Nucleus accumbens (tissue), 56 donors: ENCODE measurements at places on chromosomes 2 and 18.

DNA sequence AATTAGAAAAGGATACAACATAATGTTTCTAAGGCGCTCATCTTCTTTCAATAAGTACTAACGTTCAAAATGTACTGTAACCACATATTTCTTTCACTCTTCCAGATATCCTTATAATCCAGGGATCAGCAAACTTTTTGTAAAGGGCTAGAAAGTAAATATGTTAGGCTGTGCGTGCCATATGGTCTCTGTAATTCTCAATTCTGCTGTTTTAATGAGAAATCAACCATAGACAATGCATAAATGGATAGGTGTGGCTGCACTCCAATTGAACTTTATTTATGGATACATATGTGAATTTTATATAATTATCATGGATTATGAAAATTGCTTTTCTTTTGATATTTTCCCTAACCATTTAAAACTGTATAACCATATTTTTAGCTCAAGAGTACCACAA, 459.4 kb downstream of the EPHA4 start:
- no peak for DNase-seq

GRCh38 chr18:55136864-55137263, 177.6 kb upstream of the CCDC68 start:
- DNase-seq = no peak

GRCh38 chr2:72963423-72964145, 46.3 kb downstream of the EMX1 start:
- no peak for DNase-seq

DNA sequence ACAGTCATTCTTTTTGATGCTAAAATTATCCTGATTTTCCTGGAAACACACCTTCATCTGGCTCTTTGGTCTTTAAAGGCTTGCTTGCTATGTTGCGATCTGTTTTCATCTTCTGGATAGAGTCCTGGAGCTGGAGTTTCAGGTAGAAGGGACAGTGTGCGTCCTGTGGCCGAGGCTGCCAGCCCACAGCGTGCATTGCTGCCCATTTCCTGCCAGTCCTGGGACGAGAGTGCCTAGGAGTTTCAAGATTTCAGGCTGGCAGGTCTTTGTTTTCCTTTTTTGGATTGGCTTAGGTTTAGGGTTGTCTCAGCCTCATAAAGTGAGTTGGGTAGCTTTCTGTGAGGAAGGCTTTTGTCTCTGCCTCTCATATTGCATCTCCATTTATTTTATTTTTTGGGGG, 14.5 kb downstream of the DGKD start:
- no peak for DNase-seq

DNA sequence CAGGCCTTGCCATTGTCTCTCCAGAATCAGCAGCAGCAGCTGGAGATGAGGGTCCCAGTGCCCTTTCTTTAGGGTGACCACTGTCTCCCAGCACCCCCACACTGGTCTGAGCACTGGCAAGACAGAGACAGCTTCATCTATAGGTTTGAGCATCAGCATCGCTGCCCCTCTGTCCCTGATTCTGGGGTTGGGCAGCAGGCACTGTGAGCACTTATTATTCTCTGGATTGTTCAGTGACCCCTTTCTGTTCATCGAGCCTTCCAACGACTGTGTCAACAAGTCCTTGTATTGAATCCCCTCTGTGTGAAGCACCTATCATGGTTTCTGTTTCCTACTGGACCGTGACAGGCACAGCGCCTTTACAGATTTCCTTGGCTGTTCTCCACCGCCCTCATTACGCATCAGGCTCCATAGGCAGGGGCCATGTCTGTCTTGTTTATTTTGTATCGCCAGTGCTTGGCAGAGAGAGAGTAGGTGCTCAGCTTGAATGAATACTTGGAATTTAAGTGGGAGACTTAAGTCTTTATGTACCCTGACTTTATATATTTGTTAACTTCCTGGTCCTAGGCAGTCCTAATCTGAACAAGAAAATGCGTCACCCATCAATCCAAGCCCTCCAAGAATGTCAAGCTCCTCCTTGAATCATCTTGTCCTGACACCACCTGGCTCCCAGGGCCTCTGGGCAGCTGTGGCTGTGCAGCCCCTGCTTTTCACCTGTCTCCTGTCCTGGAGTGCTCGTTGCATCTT, 11.4 kb downstream of the MALL start:
- DNase-seq = no peak

GRCh38 chr2:220147161-220148038, 520.0 kb downstream of the SLC4A3 start:
- DNase-seq = no peak

- DNase-seq = no peak
These were observed 35.5 kb upstream of the YWHAQ start for GRCh38 chr2:9666306-9666705.

GRCh38 chr2:98479371-98479770, 34.7 kb downstream of the INPP4A start:
- DNase-seq = no peak

DNA sequence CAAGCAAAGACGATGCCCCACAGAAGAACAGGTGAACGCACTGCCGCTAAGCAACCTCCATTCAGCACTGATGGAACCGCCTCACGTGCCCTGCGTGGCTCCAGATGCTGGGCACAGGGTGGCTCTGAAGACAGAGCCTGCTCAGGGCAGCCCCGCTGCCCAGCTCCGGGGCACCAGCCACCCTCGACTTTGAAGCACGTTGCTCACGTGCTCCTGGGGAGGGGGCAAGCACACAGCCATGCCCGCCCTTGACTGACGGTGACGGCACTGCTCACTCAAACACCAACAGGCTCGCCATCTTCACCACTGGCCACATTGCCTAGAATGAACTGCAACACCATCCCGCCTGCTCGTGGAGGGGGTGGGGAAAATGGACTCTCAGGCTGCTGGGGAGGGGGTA, 251.3 kb downstream of the HDAC4 start:
- no peak for DNase-seq

GRCh38 chr2:190343536-190344275, at the start of gene INPP1:
INPP1 (plus strand) TSS chr2:190343589; CDS start chr2:190360103, 16,514 bp downstream.
- DNase-seq = no peak

DNA sequence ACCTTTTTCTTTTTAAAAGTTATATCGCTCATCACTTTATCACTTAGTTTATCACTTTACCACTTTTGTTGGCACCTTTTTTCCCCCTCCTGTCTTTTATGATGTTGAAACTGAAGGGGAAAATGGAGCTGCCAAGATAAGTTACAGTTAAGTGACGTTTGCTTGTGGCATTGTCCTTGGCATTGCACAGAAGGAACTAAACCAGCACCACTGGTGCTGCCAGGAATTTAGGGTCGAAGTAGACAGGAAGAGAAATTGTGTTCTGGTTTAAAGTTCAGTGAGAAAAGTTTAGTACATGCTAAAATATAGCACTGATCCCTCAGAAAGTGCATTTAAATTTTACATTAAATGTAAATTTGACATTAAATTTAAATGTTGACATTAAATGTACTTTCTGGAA, 49.9 kb downstream of the MYO1B start:
- no peak for DNase-seq
